ENCODE measurements at places on chromosomes 3 and 15.

GRCh38 chr3:130687327-130687726 is 59.3 kb downstream of the PIK3R4 start:
- no peak for DNase-seq

DNA sequence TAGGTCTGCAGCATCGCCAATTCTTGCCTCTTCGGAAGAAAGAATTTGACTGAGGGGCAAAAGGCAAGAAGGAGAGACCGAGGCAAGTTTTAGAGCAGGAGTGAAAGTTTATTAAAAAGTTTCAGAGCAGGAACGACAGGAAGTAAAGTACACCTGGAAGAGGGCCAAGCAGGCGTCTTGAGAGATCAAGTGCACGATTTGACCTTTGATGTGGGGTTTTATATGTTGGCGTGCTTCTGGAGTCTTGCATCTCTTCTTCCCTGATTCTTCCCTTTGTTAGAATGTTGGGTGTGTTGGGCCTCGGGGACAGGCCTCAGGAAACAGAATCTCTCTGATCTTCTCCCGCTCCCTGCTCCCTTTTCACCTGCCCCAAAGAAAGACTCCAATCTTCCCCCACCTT is 40.6 kb upstream of the FLNB start:
- DNase-seq: peak; percentile 96

DNA sequence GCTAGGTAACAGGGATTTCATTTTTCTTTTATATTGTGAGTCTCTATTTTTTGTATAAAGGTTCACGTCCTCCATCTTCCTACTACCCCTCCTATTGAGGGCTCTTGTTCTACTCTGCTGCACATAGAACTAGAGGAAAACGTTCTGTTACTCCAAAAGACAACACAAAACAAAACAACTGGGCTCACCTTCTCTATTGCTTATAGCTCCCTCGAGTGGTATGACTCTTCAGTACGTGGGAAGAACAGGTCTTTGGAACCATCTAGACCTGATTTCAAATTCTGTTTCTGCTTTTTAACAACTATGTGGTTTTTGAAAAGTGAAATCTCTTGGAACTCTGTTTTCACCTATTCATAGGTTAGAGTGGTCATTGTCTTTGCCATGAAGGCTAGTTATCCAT is 515.3 kb downstream of the SOX2 start:
- no peak for DNase-seq

DNA sequence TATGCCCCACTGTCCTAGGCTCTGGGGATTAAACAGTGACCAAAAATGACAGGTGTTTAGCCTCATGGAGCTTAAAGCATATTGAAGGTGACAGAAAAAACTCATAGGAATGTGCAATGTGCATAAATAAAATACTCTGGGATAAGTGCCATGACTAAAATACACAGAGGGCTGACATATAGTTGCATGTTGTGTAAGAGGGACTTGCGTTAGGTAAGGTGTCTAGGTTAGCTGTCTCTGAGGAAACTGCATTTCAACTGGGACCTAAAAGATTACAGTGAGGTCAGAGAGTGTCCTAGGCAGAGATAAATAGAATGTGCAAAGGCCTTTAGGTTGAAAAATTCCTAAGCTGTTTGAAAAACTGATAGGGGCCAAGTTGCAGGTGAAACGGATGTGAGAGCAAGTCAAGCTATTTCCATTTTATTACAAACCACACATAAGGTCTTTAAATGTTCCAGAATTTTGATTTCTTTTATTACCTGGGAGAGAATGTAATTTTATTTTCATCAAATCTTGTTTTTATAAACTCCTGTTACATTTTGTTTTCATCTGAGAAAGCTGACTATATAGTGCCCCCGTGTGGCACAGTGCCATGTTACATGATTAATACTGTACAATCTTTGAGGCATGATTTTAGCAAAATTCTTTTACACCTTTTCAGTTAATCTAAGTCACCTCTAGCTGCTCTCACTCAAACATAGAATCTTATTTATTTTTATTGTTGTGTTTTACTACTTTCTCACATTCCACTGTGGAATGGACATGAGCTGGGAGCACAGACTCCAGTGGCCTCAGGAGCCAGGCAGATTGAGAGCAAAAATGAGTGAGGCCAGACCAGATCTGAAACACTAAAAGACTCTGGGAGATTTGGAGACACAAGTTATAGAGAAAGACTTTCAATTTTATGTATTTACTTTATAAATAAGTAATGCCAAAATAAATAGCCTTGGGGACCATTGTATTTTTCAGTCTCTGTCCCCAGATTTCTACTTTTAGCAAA is 259.6 kb upstream of the ZNF717 start:
- DNase-seq: peak; percentile 14

DNA sequence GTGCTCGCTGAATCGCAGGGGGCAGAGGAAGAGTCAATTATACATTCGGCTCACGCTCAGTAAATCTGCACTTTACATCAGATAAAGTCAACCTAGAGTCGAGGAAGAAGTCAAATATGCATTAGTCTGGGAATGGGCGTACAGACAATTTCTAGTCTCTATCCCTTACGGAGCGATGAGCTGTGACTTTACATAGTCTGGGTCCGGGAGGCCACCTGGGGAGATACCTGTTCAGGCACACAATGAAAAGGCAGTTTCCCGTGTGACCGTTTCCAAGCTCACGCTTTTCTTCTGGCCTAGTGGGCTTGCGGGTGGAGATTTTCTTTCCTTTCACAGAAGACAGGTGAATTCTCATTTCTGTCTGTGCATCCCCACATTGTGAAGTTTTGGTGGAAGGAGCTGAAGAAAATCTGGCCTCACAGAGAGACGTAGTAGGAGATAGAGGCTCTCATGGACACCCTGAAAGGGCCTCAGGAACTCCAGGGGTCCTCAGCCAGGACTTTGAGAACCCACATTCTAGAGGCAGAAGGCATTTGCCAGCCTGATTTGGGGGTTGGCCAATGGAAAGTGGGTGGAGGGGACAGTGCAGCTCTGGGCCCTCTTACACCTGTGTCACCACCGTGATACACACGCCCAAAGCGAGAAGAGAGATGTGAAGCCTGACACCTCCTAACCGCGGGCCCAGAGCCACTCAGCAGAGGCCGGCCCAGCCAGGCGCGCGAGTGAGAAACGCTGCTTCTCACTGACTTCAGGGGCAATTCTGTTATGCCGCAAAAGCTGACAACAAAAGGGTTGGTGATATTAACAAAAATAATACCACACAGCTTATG is 10.7 kb upstream of the OCA2 start:
- DNase-seq: no peak

GRCh38 chr3:149489060-149489690 is 14.7 kb downstream of the TM4SF4 start:
- peak; percentile 11 for DNase-seq

DNA sequence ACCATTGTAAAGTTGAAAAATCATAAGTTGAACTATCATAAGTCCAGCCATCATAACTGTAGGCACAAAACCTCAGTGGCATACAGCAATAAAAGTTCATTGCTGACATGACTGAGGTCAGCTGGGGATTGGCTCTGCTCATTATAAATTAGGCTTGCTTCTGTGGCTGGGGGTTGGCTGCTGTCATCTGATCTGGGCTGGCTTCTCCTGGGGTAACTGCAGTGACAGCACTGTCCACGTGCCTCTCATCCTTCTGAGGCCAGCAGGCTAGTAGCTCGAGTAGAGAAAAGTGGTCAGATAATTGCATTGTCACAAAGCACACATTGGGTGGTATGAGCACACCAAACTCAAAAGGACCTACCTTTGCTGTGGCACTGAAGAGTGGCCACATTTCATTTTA is 31.3 kb downstream of the CMTM7 start:
- DNase-seq: no peak

GRCh38 chr15:36432161-36432560 is 147.3 kb upstream of the CDIN1 start:
- no peak for DNase-seq

DNA sequence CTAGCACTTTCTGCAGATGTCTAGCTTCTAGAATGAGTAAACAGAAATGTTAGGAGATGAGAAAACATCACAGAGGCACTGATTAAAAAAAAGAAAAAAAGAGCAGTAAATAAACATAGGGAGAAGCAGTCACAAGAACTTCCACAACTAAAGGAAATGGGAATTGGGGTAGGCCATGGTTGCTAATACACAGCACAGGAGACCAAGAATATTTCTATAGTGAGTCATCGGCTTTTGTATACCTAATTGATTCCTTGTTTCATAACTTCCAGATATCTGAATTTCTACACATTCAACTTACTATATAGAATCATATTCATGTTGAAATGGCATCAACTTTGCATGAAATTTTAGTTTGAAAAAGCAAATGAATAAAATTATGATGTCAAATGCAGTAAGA is 47.3 kb upstream of the TCF12 start:
- DNase-seq: no peak

Data from Jurkat, Clone E6-1 (cell line).